Activated gamma-delta T cell treated with Interleukin-2 at 50 U/mL for 16 hours (primary cell): ENCODE measurements at places on chromosomes 2 and 18.

DNA sequence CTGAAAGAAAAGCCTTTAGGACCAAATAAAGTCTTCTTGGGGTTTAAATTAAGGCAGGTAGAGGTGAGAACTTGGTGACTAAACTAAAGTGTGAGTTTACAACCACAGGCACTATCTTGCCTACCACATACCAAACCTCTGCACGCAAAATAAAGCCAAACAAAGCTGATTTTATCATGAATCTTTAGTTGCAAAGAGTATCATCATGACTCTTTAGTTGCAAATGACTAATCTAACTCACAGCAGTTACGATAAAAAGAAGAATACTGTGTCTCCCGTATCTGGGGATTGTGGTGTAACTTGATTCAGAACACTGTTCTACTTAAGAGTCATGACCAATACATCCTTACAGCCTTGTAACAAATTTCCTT is 11.2 kb downstream of the CFAP210 start:
- peak; percentile 20 for DNase-seq

- no peak for DNase-seq
Measured at GRCh38 chr2:86673986-86674670, 46.0 kb upstream of the RMND5A start.

DNA sequence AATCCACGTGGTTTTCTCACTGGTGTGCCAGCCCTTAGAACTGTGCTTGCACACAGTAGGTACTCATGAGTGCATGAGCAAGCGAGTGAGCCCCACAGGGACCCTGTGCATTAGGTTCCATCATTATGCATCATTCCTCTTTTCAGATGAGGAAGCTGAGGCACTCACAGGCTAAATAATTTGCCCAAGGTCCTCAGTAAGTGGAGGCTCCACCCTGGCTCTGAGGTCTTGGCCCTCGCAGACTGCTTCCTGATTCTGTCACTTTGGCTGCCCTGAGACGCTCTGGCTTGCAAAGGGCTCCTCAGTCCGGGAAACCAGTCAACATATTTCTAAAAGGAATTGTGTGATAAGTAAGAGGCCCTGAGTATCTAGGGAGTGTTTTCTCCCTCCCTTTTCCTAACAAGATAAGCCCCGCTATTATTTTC is 71.7 kb downstream of the IL1R2 start:
- no peak for DNase-seq

DNA sequence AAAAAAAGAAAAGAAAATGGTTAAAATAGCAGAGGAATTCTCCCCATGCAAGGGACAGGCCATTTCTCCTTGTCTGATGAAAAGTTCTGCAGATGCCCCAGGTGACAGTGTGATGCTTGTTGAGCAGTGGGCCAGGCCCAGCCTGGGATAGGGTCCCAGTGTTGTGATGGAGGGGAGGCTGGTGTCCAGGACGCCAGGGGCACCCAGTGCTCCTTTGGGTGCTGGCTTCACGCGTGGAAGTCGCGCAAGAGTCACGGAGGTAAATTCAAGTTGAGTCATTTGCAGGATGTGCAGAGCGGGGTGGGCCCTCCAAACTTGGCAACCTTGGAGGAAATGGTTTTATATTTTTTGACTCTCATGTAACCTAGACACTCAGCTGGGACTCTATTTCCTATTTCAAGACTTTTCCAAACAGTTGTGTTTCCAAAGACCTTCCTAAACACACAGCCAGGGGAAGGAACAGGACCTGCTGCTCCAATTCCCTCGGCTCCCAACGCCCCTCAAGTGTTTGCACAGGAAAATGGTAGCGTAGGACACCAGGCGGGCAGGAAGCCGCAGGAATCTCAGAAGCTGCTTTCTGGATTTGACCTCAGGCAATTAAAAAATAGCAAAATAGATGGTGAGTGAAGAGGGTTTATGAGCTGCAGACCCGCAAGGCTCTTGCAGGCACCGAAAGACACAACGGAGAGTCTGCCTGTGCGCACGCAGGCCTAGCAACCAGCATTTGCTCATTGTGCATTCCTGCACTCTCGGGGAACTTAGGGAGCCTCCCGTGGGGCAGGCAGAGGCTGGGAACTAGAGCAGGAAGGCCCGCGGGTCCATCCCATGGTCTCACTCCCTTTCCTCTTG is 107.1 kb upstream of the ODC1 start:
- DNase-seq, result no peak

GRCh38 chr18:76353500-76353899 is 141.5 kb downstream of the ZNF516 start:
- DNase-seq, result no peak

DNA sequence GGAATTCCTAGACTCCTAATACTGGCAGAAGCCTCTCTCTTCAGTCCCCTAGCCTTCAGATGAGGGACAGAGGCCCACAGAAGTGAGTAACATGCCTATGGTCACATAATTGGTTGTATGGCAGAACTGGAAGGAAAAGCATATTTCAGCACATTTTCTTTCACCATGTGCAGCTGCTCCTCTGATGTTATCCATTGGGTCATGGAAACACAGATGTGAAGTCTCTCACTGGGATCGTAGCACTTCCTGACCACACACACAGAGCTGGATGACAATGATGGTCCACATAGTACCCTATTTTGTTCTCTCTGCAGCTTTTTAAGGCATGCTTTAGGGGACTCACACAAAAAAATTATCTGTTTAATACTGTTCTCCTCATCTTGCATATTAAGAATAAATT is 24.5 kb downstream of the MYO3B start:
- no peak for DNase-seq

GRCh38 chr2:65504814-65505697 is 72.7 kb upstream of the SPRED2 start:
- no peak for DNase-seq
